ENCODE measurements at places on chromosomes 2 and 18. TPM values are rescaled to one million over a fixed set of nuclear protein-coding genes. Genes with fewer than 3 reads are reported as not detected.
A peak's percentile ranks its signal among the peaks of the same experiment; 100 is the strongest.

Gene AQP12B
- not detected for total RNA-seq

GRCh38 chr2:178246696-178247095 is 52.4 kb downstream of the OSBPL6 start:
- DNase-seq = no peak

DNA sequence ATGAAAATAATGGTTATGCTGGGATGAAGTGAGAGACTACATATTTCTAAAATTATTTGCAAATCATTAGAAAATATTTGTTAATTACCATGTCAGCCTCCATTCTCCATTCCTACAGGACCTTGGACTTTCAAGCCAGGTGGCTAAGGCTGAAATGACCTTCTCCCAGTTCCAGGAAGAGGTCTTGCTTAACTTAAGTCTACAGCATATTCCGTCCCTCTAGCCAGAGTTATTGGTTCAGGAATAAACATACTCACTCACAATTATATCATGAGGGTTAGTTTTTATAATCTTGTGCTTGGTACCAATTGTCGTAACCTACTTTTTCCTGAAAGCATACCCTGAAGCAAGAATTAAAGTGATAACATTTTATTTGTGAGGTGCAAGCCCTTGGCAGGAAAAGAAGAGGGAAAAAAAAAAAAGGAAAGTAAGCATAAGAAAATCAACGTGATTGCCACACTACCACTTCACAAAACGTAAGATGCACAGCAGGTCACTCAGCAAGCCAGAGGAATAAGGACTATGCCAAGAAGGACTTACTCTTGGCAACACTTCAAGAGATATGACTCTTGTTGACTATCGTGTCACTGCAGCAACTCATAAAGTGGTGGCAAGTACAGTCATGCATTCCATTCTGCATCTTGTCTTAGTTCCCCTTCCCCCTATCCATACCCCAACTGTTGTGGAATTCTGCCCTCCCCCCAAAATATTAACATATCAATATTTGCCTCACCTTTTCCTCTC is 479.1 kb downstream of the MBD2 start:
- no peak for DNase-seq

Gene GPR75
- 1.3 TPM for total RNA-seq

Gene ZNF532
- 45.1 TPM for total RNA-seq

- peak; percentile 11 for DNase-seq
Observed at GRCh38 chr18:58449464-58449863, 179.4 kb downstream of the ALPK2 start.

GRCh38 chr18:58660915-58661314 is 10.3 kb upstream of the MALT1 start:
- DNase-seq = no peak

DNA sequence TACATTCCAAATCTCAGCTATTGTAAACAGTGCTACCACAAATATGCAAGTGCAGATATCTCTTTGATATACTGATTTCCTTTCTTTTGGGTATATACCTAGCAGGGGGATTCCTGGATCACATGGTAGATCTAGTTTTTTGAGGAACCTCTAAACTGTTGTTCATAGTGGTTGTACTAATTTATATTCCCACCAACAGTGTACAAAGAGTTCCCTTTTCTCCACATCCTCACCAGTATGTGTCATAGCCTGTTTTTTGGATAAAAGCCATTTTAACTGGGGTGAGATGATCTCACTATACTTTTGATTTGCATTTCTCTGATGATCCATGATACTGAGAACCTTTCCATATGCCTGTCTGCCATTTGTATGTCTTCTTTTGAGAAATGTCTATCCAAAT is 6.3 kb upstream of the CCNT2 start:
- peak; percentile 53 for DNase-seq

DNA sequence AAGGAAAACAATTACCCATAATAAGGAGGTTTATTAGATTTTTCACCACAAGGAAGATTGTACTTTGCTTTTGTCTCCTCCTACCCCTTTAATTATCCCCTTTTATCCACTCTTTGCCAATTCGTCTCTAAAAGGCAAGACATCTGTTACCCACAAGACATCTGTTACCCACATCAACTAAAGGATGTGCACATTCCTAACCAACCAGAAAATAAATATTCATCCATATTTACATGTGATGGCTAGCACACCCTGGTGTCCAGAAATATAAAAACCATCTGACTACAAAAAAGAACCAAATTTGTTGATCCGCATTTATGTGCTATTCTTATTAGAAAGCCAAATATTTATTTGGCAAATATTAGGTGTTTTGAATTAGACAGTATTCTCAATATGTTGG is 35.7 kb downstream of the ACVR1C start:
- peak; percentile 25 for DNase-seq

GRCh38 chr2:187056416-187057334 is 207.7 kb upstream of the ZSWIM2 start:
- DNase-seq = no peak

Data from HFFc6 (cell line).